ENCODE measurements at places on chromosomes 2 and 18.

- no peak overlapping the region for H3K27ac ChIP-seq
- H3K4me3 ChIP-seq, result no peak overlapping the region
- no peaks in the 10 kb centered on the region for H3K36me3 ChIP-seq
- no peaks in the 10 kb centered on the region for H3K4me1 ChIP-seq
- H3K27me3 ChIP-seq, result no peaks in the 10 kb centered on the region
- DNase-seq, result no peak
These were observed 340.6 kb downstream of the PAX3 start for GRCh38 chr2:221958224-221958623.

DNA sequence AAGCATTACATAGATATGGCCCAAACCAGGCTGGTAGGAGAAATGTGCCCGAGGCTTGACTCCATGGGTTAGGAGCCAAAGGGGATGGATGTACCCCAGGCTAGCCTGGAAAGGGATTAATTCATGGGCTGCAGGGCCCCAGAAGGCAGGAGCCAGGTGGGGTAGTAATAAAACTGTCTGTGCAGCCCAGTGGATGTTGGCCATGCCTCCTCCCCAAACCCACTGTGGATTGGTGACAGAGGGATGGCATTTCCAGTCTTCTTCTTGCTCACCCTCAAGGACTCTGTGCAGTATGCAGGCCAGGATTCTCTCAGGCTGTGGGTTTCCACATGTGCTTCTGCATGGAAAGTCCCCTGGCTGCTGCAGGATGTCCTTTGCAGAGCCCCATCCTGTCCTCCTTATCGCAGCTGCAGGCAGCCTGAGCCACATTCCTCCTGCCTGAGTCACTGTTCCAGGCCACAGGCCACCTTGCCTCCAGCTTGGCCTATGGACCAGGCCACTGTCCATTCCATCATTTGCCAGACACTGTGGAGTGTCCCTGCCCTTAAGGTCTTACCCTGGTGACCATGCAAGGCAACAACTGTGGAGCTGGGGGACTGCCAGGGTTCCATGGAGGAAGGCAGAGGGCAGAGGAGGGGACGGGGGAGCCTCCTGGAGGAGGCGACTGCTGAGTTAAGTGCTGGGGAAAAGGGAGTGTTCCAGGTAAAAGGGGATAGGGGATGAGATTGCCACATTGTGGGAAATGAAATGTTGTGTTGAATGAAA lies 38.9 kb downstream of the INO80C start:
- peak overlapping the region; percentile 17 for H3K27ac ChIP-seq
- H3K4me3 ChIP-seq, result no peak overlapping the region
- H3K27me3 ChIP-seq, result no peaks in the 10 kb centered on the region
- peak; percentile 78 for DNase-seq
- H3K4me1 ChIP-seq, result peaks cover 51% of the 10 kb centered on the region

DNA sequence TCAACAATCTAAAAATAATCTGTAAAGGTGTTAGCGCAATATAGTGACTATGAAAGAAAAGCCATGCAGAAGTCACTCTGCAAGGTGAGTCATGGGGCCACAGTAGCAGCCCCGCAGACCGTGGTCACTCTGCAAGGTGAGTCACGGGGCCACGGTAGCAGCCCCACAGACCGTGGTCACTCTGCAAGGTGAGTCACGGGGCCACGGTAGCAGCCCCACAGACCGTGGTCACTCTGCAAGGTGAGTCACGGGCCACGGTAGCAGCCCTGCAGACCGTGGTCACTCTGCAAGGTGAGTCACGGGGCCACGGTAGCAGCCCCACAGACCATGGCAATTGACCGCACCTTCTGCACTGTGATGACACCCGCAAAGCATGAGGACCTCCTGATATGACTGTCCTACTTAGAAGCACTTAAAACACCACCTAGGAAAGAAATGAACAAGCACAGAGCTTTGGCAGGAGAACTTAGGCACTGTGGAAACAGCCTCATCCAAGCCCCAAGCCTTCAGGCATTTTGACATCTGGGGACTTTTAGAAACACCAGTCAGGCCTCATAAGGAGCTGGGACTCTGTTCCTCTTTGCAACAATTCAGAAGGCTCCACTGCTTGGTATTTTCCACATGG lies 70.1 kb downstream of the LDLRAD4 start:
- no peaks in the 10 kb centered on the region for H3K36me3 ChIP-seq
- H3K4me1 ChIP-seq, result peaks cover 19% of the 10 kb centered on the region
- no peak overlapping the region for H3K4me3 ChIP-seq
- no peaks in the 10 kb centered on the region for H3K27me3 ChIP-seq

- DNase-seq, result peak; percentile 62
- no peaks in the 10 kb centered on the region for H3K27me3 ChIP-seq
- H3K4me3 ChIP-seq, result no peak overlapping the region
- no peaks in the 10 kb centered on the region for H3K36me3 ChIP-seq
These were observed 54.0 kb upstream of the NOSTRIN start for GRCh38 chr2:168748461-168748860.

- no peaks in the 10 kb centered on the region for H3K27me3 ChIP-seq
- no peak overlapping the region for H3K27ac ChIP-seq
- no peaks in the 10 kb centered on the region for H3K36me3 ChIP-seq
- H3K4me1 ChIP-seq, result peaks cover 11% of the 10 kb centered on the region
These were observed 68.5 kb upstream of the PID1 start for GRCh38 chr2:229339618-229340017.

- H3K27ac ChIP-seq, result no peak overlapping the region
- no peaks in the 10 kb centered on the region for H3K27me3 ChIP-seq
- H3K4me1 ChIP-seq, result peaks cover 45% of the 10 kb centered on the region
- DNase-seq, result no peak
- no peaks in the 10 kb centered on the region for H3K36me3 ChIP-seq
These were observed 4.1 kb downstream of the MBD2 start for GRCh38 chr18:54220406-54220805.

- H3K4me1 ChIP-seq, result peaks cover 94% of the 10 kb centered on the region
- peak overlapping the region; percentile 25 for H3K27ac ChIP-seq
- no peaks in the 10 kb centered on the region for H3K27me3 ChIP-seq
These were observed 72.8 kb downstream of the TNS1 start for GRCh38 chr2:217929757-217930707.

DNA sequence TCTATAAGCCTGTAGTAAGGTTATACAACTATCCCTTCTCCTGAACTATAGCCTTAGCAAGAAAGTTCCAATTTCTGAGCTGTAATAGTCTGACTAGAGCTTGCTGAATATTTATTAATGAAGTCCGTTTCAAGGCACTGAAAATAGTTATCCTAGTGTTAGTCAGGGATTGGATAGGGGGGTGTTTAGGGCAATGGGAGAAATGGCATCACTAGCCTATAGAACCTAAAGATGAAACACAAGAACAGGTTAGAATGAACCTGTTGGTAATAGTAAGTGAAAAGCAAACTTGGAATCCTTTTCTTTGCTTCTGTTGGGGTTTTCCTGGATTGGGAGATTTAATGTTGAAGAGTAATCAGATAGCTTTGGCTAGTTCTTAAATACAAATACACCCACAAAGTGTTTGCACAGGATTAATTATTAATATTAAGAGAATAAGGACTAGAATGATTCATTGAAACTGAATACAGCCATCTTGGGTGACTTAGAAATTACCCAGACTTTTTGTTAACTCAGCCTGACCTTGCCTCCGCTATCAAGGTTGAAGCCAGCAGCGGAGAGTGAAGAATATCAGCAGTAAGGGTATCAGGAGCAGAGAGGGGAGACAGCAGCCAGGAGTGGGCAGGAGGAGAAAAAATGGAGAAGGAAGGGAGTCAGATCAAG lies 14.4 kb downstream of the CCNT2 start:
- peaks cover 69% of the 10 kb centered on the region for H3K4me1 ChIP-seq
- H3K27ac ChIP-seq, result peak overlapping the region; percentile 63
- H3K27me3 ChIP-seq, result no peaks in the 10 kb centered on the region

DNA sequence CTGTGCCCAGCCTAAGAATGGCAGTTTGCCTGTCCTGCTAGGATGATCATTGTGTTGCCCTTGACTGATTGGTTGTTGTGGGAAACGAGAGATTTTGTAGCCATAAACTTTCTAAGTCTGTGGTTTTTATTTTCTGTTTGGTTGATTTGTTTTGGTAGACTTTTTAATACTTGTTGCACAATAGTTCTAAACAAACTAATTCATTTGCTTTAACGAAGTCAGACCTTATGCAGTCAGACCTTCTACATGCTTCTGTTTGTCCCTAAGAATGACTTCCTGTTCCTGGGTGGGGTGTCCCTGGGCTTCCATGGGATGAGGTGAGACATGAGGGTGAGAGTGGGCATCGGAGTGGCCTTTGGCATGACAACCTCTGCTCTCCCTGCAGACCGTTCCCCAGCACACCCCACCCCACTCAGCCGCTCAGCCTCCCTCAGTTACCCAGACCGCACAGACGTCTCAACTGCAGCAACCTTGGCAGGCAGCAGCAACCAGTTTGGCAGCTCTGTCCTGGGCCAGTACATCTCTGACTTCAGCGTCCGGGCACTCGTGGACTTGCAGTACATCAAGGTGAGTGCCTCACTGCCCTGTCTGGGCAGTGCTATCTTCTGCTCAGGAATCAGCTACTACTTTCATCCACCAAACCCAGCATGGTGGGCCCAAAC lies 7.8 kb upstream of the CNNM3 start:
- H3K4me1 ChIP-seq, result peaks cover 11% of the 10 kb centered on the region
- DNase-seq, result no peak
- H3K36me3 ChIP-seq, result peaks cover 41% of the 10 kb centered on the region
- no peak overlapping the region for H3K27ac ChIP-seq
- H3K27me3 ChIP-seq, result no peaks in the 10 kb centered on the region
- no peak overlapping the region for H3K4me3 ChIP-seq

- H3K4me1 ChIP-seq, result no peaks in the 10 kb centered on the region
- H3K4me3 ChIP-seq, result no peak overlapping the region
- no peak overlapping the region for H3K27ac ChIP-seq
- no peak for DNase-seq
- no peaks in the 10 kb centered on the region for H3K27me3 ChIP-seq
These were observed 24.2 kb downstream of the PLCL1 start for GRCh38 chr2:197828464-197829135.

- no peak for DNase-seq
- H3K27ac ChIP-seq, result no peak overlapping the region
- H3K4me1 ChIP-seq, result no peaks in the 10 kb centered on the region
- no peak overlapping the region for H3K4me3 ChIP-seq
These were observed 131.7 kb downstream of the RAB3GAP1 start for GRCh38 chr2:135183822-135184221.

GRCh38 chr2:133908171-133908570 lies 339.9 kb upstream of the NCKAP5 start:
- H3K4me1 ChIP-seq, result no peaks in the 10 kb centered on the region
- no peaks in the 10 kb centered on the region for H3K27me3 ChIP-seq
- DNase-seq, result no peak
- no peaks in the 10 kb centered on the region for H3K36me3 ChIP-seq
- no peak overlapping the region for H3K27ac ChIP-seq

- no peak overlapping the region for H3K4me3 ChIP-seq
- no peaks in the 10 kb centered on the region for H3K4me1 ChIP-seq
- no peaks in the 10 kb centered on the region for H3K36me3 ChIP-seq
- no peak overlapping the region for H3K27ac ChIP-seq
These were observed 29.9 kb upstream of the MPPE1 start for GRCh38 chr18:11937874-11938478.

GRCh38 chr2:215870986-215871385 lies 142.4 kb downstream of the MREG start:
- DNase-seq, result no peak
- no peaks in the 10 kb centered on the region for H3K4me1 ChIP-seq
- H3K36me3 ChIP-seq, result no peaks in the 10 kb centered on the region

DNA sequence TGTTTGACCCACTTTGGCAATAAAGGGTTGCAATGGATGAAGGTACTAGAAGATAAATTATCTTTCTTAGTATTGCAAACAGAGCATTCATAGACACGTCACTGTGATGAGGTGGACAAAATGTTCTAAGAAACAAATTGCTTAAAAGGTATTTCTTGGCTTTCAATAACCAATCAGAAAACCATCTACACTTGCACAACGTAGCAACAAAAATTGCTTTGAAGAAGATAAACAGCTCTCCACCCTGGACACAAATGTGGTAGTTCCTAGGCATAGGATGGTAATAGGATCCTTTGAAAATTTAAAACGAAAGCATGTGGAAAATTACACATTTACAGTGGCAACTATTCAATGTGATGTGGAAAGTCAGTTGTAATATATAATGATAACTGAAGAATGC lies 439.9 kb upstream of the ETAA1 start:
- no peaks in the 10 kb centered on the region for H3K4me1 ChIP-seq
- H3K36me3 ChIP-seq, result no peaks in the 10 kb centered on the region
- H3K27me3 ChIP-seq, result no peaks in the 10 kb centered on the region
- DNase-seq, result no peak
- H3K4me3 ChIP-seq, result no peak overlapping the region
- H3K27ac ChIP-seq, result no peak overlapping the region

- H3K36me3 ChIP-seq, result no peaks in the 10 kb centered on the region
- DNase-seq, result no peak
- H3K27me3 ChIP-seq, result no peaks in the 10 kb centered on the region
- H3K27ac ChIP-seq, result no peak overlapping the region
- no peaks in the 10 kb centered on the region for H3K4me1 ChIP-seq
- H3K4me3 ChIP-seq, result no peak overlapping the region
These were observed 334.3 kb upstream of the VWC2L start for GRCh38 chr2:214076527-214076926.

GRCh38 chr2:219002395-219003266 lies 9.4 kb upstream of the CRYBA2 start:
- peaks cover 48% of the 10 kb centered on the region for H3K4me1 ChIP-seq
- DNase-seq, result peak; percentile 88
- no peaks in the 10 kb centered on the region for H3K36me3 ChIP-seq
- peak overlapping the region; percentile 35 for H3K4me3 ChIP-seq

DNA sequence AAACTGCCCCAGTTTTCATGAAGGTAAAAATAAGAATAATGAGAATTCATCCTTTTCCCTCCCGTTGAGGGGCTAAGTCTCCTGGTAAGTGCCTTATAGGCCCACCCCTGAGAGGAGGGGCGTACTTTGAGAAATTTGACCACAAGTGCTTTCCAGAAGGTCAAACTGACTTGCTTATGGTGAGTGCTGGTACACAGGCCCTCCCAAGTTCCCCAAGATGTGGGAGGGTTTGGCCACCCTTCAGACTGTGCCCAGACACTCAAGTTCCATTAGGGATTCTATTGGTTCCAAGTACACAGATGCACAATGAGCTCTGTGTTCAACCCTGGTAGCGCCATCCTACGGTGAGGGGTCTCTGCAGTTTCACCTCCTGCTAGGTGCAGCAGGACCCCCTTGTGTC lies 205.1 kb downstream of the CTIF start:
- H3K27ac ChIP-seq, result no peak overlapping the region
- H3K27me3 ChIP-seq, result no peaks in the 10 kb centered on the region
- no peaks in the 10 kb centered on the region for H3K36me3 ChIP-seq
- DNase-seq, result no peak

- no peak overlapping the region for H3K27ac ChIP-seq
- H3K36me3 ChIP-seq, result no peaks in the 10 kb centered on the region
- no peaks in the 10 kb centered on the region for H3K4me1 ChIP-seq
These were observed 647.6 kb upstream of the PKDCC start for GRCh38 chr2:41400088-41400665.

- no peaks in the 10 kb centered on the region for H3K27me3 ChIP-seq
- H3K27ac ChIP-seq, result no peak overlapping the region
- H3K4me1 ChIP-seq, result peaks cover 68% of the 10 kb centered on the region
These were observed 15.5 kb downstream of the HDLBP start for GRCh38 chr2:241300000-241300399.

GRCh38 chr2:199910338-199911051 lies 598 bp upstream of the C2orf69 start:
- H3K4me3 ChIP-seq, result peak overlapping the region; percentile 95
- no peaks in the 10 kb centered on the region for H3K36me3 ChIP-seq
- DNase-seq, result peak; percentile 7
- H3K27ac ChIP-seq, result peak overlapping the region; percentile 94
- peaks cover 35% of the 10 kb centered on the region for H3K4me1 ChIP-seq
- no peaks in the 10 kb centered on the region for H3K27me3 ChIP-seq

GRCh38 chr2:120802867-120803484 lies 67.3 kb downstream of the GLI2 start:
- H3K27me3 ChIP-seq, result no peaks in the 10 kb centered on the region
- H3K27ac ChIP-seq, result no peak overlapping the region
- DNase-seq, result peak; percentile 56

Data from stomach (tissue), 19 donors.